ENCODE measurements at places on chromosomes 7 and 10. TPM values are rescaled to one million over a fixed set of nuclear protein-coding genes. Genes with fewer than 3 reads are reported as not detected.
A peak's percentile ranks its signal among the peaks of the same experiment; 100 is the strongest.

The CFAP43 gene
- total RNA-seq = not detected

GRCh38 chr7:99601656-99602310 lies 3.7 kb downstream of the TMEM225B start:
- DNase-seq = no peak

The CASD1 gene
- 47.9 TPM for total RNA-seq

DNA sequence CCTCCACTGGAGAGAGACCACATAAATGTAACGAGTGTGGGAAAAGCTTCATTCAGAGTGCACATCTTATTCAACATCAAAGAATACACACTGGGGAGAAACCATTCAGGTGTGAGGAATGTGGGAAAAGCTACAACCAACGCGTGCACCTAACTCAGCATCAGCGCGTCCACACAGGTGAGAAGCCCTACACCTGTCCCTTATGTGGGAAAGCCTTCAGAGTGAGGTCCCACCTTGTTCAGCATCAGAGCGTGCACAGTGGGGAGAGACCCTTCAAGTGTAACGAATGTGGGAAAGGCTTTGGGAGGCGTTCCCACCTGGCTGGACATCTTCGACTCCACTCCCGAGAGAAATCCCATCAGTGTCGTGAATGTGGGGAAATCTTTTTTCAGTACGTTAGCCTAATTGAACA lies 20.6 kb downstream of the FAM200A start:
- no peak for DNase-seq

- no peak for DNase-seq
Measured at GRCh38 chr10:103716206-103717160, 138.9 kb downstream of the SH3PXD2A start.

DNA sequence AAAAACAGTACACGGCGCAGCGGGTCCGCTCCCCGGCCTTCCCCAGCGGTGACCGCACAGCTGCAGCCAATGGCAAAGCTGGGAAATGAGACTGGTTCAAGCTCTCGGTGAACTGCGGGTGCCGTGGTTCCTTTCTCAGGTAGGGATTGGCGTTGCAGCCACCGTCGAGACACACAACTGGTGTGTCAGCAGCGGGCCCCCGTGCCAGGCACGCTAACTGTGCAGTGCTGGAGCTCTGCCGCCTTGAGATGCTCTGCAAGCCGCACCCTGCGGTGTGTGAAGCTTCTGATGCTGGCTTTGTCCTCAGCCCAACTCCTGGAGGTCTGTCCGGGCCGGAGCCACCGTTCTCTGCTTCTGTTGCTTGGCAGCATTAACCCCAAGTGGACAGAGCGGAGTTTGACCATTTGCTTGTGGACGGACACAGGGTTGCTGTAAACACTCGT lies 20.6 kb upstream of the NKX6-2 start:
- no peak for DNase-seq

- no peak for DNase-seq
Measured at GRCh38 chr7:129568240-129568639, 43.3 kb upstream of the NRF1 start.

- DNase-seq = no peak
Measured at GRCh38 chr7:150739033-150739432, 1.8 kb downstream of the GIMAP5 start.

DNA sequence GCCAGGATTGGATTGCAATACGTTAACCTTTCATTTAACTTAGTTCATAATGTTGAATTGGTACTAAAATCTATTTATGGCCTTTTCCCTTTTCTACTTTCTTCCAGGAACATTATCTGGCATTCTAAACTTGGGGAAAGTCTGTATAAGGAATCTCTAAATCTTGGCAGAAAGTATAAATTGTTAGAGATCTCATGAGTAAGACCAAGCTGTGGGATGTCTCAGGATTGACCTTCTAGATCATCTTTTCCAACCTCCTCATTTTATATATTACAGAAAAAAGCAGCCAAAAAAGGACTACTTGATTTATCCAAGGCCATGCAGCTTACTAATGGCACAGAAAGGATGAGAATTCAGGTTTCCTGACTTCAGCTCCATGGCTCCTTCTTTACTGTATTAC lies 598.3 kb downstream of the INHBA start:
- no peak for DNase-seq

GRCh38 chr7:87318741-87319140 lies 26.7 kb upstream of the CROT start:
- no peak for DNase-seq

- no peak for DNase-seq
Measured at GRCh38 chr7:20211376-20211775, 5.8 kb downstream of the MACC1 start.

The SPAM1 gene
- total RNA-seq = not detected

The ZNF117 gene
- total RNA-seq = 9.0 TPM

The STEAP2 gene
- total RNA-seq = not detected

The LIPF gene
- total RNA-seq = not detected

- DNase-seq = no peak
Measured at GRCh38 chr7:22216309-22216708, 140.6 kb downstream of the RAPGEF5 start.

DNA sequence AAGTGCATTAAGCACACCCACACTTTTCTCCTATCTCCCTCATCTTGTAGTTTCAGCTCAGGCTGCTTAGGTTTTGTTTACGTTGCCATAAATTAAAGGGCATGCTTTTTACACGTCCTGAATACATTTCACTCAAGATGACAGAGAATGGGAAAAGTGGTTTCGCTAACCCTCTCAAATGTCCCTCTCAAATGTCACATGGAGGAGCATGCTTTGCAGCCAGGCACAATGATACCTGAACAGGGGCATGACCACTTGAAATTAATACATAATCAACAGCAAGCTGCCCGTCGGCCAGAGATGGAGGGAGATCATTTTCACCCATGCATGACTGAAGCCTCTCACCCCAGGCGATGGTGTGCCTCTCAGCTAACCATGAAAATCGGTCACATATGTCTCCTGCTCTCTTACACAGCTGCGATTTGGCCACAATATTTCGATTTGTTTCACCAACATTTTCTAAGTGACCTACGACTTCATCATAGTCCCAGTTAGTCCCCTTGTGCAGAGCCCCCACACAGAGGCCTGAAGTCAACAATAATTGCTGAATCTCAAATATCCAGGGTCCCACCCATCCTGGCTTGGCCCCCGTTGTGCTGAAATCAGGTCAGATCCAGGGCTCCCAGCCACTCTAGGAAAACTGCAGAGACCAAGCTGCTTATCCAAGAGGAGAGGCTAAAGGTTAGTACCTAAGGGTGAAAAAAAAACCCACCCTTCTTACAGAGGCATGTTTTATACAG lies 373.9 kb upstream of the NFE2L3 start:
- DNase-seq = no peak

DNA sequence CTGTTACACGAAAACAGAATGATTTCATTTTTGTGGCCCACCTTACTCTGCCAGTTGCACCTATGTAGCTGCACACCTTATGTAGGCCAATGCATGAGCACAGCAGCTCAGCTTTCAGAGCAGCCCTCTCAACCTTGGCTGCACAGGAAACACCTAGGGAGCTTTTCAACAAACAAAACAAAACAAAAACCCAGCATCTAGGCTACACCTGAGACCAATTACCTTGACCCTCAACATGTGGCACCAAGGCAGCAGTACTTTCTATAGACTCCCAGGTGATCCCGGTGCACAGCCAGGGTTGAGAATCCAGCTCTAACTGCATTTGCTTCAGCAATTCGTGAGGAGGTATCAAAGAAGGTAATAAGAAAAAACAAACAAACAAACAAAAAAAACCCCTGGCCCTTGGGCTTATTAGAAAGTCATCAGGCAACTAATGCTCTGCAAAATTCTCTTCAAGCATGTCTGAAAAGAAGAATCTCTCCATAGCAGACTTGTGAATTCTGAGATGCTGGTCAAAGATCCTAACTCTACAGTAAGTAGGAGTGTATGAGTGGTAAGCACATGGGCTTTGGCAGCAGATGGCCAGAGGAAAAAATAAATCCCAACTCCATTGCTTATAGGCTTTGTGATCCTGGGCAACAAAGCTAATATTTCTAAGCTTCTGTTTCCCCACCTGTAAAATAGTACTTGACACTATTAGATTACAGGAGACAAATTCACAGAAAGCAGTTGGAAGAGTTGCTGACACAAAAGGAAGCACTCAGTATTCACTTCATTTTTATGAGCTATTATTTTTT lies 113.4 kb upstream of the NOBOX start:
- no peak for DNase-seq

The TPST1 gene
- total RNA-seq = 13.0 TPM

GRCh38 chr10:119511828-119512515 lies 30.5 kb downstream of the RGS10 start:
- DNase-seq = no peak

The ADAP1 gene
- total RNA-seq = 15.6 TPM

The ZNF365 gene
- 0.17 TPM for total RNA-seq

GRCh38 chr10:26093229-26093628 lies 123.3 kb upstream of the GAD2 start:
- DNase-seq = no peak

- DNase-seq = no peak
Measured at GRCh38 chr10:113504423-113504822, 48.4 kb upstream of the HABP2 start.

DNA sequence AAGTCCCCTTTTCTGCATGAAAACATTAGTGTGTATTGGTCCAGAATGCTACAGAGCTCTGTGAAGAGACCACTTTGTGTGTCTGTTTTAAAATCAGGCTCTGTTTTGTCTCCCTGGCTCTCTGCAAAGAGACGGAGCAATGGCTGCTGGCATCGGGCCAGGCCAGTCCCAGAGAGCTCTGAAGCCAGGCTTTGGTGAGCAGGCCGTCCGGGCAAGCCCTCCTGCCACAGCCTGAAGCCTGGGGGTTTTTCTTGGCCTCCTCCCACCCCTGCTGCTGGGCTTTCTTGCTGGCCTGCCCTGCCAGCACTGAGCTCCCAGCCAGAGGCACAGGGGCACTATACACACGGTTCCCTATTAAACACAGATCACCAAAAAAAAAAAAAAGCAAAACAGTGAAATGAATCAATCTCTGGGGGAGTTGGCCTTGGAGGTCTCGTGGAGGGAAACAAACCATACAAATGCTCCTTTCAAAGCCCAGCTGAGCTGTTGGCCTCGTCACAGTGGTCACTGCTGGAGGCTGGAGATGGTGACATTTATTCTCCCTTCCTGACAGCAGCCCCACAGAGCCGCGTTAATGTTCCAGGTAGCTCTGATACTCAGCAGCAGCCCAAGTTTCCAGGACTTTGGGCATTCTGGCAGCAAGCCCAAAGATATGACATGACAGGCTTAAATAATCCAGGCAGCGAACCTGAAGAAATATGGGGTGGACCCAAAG lies 237.2 kb downstream of the TCF7L2 start:
- DNase-seq = no peak

The FAM180A gene
- not detected for total RNA-seq

The ZNF804B gene
- not detected for total RNA-seq

- no peak for DNase-seq
Measured at GRCh38 chr7:140525743-140526142, 46.4 kb upstream of the MKRN1 start.

GRCh38 chr7:20200361-20200760 lies 16.8 kb downstream of the MACC1 start:
- peak; percentile 83 for DNase-seq

- DNase-seq = no peak
Measured at GRCh38 chr7:11345621-11346020, 371.9 kb downstream of the PHF14 start.

DNA sequence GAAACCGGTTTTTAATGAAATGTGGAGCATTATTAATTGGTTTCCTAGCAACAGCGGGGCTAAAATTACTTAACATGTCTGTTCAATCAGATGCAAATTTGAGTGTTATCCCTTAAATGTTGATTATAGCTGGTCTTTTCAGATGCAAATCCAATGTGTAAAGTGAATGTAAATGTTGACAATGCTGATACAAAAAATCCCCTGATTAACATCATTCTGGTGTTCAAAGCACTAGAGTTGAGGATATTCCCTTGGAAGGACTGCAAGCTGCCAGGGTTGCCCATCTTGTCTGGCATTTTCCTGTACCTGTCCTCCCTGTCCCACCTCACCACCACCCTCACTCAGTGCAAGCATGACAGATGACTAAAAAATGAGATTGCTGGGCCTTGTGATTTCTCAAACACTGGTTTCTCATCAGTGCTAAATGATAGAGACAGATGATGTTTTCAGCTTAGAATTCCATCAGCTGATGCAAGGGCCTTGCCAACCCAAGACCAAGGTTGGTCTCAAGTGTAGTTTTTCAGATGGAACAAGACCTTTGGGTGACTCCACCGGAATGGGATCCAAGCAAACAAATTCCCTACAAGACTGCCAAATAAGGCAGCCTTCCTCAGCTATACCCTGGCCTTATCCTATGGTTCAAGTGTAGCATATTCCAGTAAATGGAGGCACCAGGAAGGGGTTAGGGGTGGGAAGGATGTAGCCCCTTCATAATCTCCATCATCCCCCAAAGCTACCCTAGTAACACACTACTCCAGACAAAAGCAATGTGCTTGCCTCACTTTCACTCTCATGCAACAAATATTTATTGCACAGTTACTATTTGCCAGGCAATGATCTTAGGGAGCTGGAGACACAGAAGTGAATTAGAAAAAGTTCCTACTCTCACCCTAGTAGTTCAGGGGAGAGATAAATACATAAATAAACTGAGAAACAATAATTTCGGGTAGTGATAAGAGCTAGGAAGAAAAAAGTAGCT lies 54.9 kb downstream of the JAZF1 start:
- no peak for DNase-seq

GRCh38 chr10:29541422-29542210 lies 93.2 kb downstream of the SVIL start:
- DNase-seq = no peak

DNA sequence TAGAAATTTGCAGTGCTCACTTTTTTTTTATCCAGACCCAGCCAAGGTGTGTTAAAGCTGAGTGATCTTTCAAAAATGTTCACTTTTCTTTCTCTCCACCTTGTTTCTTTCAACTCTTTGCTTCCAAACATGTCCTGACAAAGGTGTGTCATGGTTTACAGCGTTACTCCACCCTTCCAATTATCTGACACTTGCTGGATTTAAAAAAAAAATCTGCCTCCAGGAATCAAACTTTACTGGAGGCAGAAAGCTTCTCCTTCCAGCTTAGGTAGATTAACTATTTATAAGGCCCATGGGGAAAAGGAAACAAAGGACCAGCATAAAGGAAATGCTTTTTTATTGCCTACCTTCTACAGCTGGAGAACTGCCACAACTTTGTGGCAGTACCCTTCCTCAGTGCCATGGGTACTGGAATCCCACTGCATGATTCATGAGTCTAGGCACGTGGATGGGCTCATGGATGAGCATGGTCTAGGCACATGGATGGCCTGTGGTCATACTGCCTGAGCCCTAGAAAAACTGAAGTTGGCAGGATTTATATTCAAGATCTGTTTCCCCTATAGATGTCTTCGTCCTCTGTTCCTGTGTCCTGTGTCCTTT lies at the start of gene COL17A1:
COL17A1 (minus strand) TSS at position 80 of the 600 bp plus-strand sequence. CDS start 5,207 bp downstream, outside the sequence.
- DNase-seq = no peak

The OR2A42 gene
- total RNA-seq = 0.10 TPM

The PRRT4 gene
- not detected for total RNA-seq

The TUBB8 gene
- total RNA-seq = 0.84 TPM

- DNase-seq = no peak
Measured at GRCh38 chr10:66671562-66671961, 254.3 kb upstream of the LRRTM3 start.
